Activated T-helper 17 cell treated with anti-CD3 and anti-CD28 coated beads, Interleukin-2, amount 50 U/mL, for 72 hours (primary cell): ENCODE measurements at places on chromosomes 4 and X. TPM values are rescaled to one million over a fixed set of nuclear protein-coding genes. Genes with fewer than 3 reads are reported as not detected.

Gene TMEM47
- total RNA-seq: not detected

Gene XAGE1B
- total RNA-seq: not detected

DNA sequence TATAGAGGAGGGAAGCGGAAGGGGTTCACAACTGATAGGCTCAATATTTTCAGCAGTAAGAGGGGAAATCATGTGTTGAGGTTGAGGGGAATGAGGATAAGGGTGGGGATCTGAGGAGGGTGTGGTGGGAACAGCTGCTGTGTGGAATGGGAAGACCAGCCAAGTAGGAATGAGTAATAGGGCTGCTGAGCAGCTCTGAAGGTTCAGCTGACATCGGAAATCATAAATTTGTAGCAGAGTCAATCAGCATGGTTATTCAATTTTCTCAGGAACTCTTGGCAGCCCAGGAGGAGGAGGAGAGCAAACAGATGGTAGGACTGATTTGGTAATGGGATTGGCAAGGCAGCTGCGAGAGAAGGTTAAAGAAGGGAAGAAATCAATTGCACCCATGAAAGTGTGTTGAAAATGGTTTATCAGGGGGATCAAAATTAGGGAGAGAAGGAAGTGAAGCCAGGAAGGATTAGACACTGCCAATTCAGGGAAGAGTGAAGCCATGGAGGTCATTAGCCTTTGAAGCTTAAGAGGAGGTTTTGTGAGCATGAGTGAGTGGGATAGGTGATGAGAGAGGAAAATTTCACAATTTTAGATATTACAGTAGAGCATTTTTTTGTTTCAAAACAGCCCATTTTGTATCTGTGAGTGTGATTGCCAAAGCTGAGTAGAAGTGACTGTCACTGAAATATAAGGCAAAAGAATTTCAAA is 82.6 kb downstream of the PCDH7 start:
- no peak overlapping the region for H3K27ac ChIP-seq
- no peaks in the 10 kb centered on the region for H3K36me3 ChIP-seq
- H3K27me3 ChIP-seq: no peaks in the 10 kb centered on the region
- H3K4me1 ChIP-seq: no peaks in the 10 kb centered on the region
- no peak for ATAC-seq
- no peak overlapping the region for H3K4me3 ChIP-seq

Gene CYBB
- 0.24 TPM for total RNA-seq

- H3K4me3 ChIP-seq: peak overlapping the region; percentile 99
- ATAC-seq: no peak
- H3K4me1 ChIP-seq: peaks cover 34% of the 10 kb centered on the region
- H3K36me3 ChIP-seq: peaks cover 98% of the 10 kb centered on the region
- no peaks in the 10 kb centered on the region for H3K27me3 ChIP-seq
- H3K27ac ChIP-seq: peak overlapping the region; percentile 100
Measured at GRCh38 chr4:40201898-40202297, 5.1 kb downstream of the RHOH start.

- no peaks in the 10 kb centered on the region for H3K27me3 ChIP-seq
- peaks cover 11% of the 10 kb centered on the region for H3K4me1 ChIP-seq
- no peaks in the 10 kb centered on the region for H3K36me3 ChIP-seq
- no peak for ATAC-seq
Measured at GRCh38 chr4:104969394-104970082, 177.1 kb upstream of the TET2 start.

DNA sequence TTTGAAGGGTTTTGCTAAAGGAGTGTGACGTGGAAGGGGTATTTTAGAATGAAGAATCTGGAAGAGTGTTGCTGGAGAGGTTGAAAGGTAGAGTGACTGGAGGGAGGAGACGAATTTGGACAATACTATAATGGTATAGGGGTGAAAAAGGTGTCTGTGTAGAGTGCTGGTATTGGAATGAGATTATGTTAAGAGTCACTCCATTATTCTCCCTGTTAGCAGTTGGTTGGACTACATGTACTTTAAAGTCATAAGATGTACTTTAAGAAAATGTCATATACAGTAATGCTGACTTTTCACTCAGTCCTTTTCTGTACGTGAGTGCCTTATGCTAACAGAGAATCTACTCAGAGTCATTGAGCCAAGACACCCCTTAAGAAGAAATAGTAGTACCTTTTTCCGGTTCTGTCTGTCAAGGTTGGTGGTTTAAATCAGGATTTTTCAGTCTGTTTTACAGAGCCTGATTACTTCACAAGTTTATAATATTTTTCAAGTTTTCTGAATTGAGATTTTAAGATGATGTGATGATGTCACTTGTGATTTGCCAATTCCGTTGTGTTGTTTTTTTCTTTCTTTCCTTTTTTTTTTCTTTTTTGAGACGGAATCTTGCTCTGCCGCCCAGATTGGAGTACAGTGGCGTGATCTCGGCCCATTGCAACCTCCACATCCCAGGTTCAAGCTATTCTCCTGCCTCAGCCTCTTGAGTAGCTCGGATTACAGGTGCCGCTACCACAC is 56.6 kb downstream of the WWC2 start:
- ATAC-seq: no peak
- H3K27me3 ChIP-seq: no peaks in the 10 kb centered on the region
- H3K36me3 ChIP-seq: no peaks in the 10 kb centered on the region
- H3K4me1 ChIP-seq: peaks cover 3% of the 10 kb centered on the region
- H3K4me3 ChIP-seq: no peak overlapping the region
- no peak overlapping the region for H3K27ac ChIP-seq

- H3K27me3 ChIP-seq: no peaks in the 10 kb centered on the region
- peaks cover 33% of the 10 kb centered on the region for H3K36me3 ChIP-seq
- peak overlapping the region; percentile 99 for H3K27ac ChIP-seq
- H3K4me1 ChIP-seq: peaks cover 4% of the 10 kb centered on the region
Measured at GRCh38 chrX:40175511-40176350, 78.0 kb upstream of the BCOR start.

- H3K4me1 ChIP-seq: peaks cover 6% of the 10 kb centered on the region
- no peaks in the 10 kb centered on the region for H3K36me3 ChIP-seq
- H3K4me3 ChIP-seq: no peak overlapping the region
- no peak overlapping the region for H3K27ac ChIP-seq
- no peaks in the 10 kb centered on the region for H3K27me3 ChIP-seq
Measured at GRCh38 chr4:74311696-74312313, 3.5 kb downstream of the EPGN start.

Gene GRIA3
- not detected for total RNA-seq

Gene HTN1
- total RNA-seq: not detected

GRCh38 chr4:89284020-89284424 is 23.6 kb downstream of the GPRIN3 start:
- H3K27ac ChIP-seq: peak overlapping the region; percentile 100
- no peaks in the 10 kb centered on the region for H3K27me3 ChIP-seq

Gene UGT2B15
- total RNA-seq: not detected

GRCh38 chrX:133702230-133702629 is 283.2 kb downstream of the GPC3 start:
- no peak overlapping the region for H3K4me3 ChIP-seq
- peaks cover 3% of the 10 kb centered on the region for H3K27me3 ChIP-seq
- no peaks in the 10 kb centered on the region for H3K36me3 ChIP-seq
- H3K27ac ChIP-seq: no peak overlapping the region
- ATAC-seq: no peak
- no peaks in the 10 kb centered on the region for H3K4me1 ChIP-seq

DNA sequence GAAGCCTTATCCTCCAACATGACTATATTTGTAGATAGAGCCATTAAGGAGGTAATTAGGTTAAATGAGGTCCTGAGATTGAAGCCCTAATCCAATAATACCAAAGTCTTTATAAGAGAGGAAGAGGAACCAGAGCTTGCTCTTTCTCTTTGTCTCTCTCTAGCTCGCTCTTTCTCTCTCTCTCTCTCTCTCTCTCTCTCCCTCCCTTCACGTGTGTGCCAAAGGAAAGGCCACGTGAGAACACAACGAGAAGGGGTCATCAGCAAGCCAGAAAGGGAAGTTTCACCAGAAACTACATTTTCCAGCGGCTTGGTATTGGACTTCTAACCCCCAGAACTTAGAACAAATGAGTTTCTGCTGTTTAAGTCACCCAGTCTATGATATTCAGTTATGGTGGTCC is 1540.5 kb downstream of the C4orf33 start:
- no peaks in the 10 kb centered on the region for H3K27me3 ChIP-seq
- no peaks in the 10 kb centered on the region for H3K36me3 ChIP-seq
- no peaks in the 10 kb centered on the region for H3K4me1 ChIP-seq
- no peak overlapping the region for H3K4me3 ChIP-seq

DNA sequence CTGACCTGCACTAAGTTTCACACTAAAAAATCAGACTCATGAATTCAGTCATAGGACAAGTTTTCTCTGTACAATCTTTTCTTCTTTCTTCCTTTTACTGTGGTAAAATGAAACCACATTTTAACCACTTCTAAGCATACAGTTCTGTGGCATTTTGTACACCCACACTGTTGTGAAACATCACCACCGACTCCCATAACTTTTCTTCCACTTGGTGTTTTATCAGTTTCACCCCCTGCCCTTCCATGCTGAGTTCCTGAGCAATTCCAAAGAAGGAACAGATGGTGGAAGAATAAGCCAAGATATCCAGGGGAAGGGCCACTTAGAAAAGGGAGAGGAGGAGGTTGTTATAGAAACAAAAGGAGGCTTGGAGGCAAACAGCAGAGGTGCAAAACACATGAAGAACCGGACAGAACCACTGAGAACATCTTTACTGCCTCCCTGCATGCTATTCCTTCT is 22.6 kb downstream of the SLC25A4 start:
- H3K4me3 ChIP-seq: peak overlapping the region; percentile 31
- H3K4me1 ChIP-seq: peaks cover 28% of the 10 kb centered on the region
- peak; percentile 97 for ATAC-seq
- no peaks in the 10 kb centered on the region for H3K27me3 ChIP-seq
- peaks cover 94% of the 10 kb centered on the region for H3K36me3 ChIP-seq

Gene FRMPD4
- total RNA-seq: not detected

Gene RASGEF1B
- 0.61 TPM for total RNA-seq

Gene ART3
- 0.80 TPM for total RNA-seq

DNA sequence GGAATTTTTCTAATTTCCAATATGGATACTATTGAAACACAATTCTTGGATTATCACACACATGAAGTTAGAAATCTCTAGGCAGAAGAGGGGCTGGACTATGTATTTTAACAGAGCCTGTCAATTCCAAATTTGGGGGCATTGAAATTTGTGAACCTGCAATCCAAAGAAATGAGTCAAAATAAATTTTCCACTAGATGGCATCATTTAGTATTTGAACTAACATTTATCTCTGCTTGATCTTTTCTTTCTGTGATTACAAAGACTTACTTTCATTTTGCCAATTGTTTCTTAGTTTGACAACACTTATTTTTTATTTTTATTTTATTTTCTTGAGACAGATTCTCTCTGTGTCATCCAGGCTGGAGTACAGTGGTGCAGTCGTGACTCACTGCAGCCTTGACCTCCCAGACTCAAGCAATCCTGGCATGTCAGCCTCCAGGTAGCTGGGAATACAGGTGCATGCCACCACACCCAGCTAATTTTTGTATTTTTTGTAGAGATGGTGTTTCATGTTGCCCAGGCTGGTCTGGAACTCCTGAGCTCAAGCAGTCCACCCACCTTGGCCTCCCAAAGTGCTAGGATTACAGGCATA is 2.7 kb upstream of the PYURF start:
- H3K27ac ChIP-seq: peak overlapping the region; percentile 46
- H3K4me3 ChIP-seq: no peak overlapping the region
- H3K27me3 ChIP-seq: no peaks in the 10 kb centered on the region
- no peak for ATAC-seq
- H3K4me1 ChIP-seq: peaks cover 16% of the 10 kb centered on the region
- H3K36me3 ChIP-seq: peaks cover 17% of the 10 kb centered on the region

DNA sequence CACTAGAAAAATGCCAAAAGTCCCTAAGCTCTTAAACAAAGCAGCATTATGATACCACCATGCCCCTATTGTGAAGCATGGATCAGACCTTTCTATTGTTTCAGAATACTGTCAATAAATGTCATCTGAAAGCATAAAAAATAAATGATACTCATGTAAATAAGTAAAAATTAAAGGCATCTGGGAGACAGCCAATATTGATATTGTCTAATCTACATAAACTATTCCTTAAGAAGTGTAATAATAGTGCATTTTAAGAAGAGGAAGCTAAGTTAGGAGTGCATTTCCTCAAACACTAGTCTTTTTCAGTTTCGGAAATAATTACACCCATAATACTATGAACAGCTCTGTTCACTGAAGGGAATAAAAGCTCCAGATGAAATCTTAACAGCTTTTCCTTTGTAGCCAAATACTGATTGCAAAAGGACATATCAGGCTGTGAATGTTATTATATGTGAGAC is 181.6 kb downstream of the SPOCK3 start:
- no peaks in the 10 kb centered on the region for H3K4me1 ChIP-seq
- no peak overlapping the region for H3K4me3 ChIP-seq
- no peaks in the 10 kb centered on the region for H3K36me3 ChIP-seq
- no peak overlapping the region for H3K27ac ChIP-seq

DNA sequence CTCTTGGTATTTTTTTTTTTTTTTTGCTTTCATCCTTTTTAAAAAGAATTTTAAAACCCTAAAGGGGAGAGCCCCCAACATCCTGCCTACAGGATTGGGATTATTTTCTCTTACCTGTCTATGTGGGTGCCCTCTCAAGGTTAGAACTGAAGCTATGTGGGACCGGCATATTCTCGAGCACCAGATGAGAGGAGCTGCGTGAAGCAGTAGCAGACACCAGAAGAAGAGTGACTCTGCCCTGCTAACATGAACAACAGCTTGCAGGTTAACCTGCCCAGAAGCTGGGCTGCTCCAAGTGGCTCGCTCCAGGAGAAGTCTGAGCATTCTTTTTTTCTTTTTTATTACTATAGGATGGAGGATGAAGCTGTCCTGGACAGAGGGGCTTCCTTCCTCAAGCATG is 102.6 kb upstream of the SLC4A4 start:
- H3K36me3 ChIP-seq: no peaks in the 10 kb centered on the region
- H3K27me3 ChIP-seq: peaks cover 4% of the 10 kb centered on the region
- no peaks in the 10 kb centered on the region for H3K4me1 ChIP-seq
- no peak overlapping the region for H3K4me3 ChIP-seq
- no peak overlapping the region for H3K27ac ChIP-seq
- ATAC-seq: no peak

Gene FNIP2
- total RNA-seq: 33.4 TPM

Gene VCX3A
- not detected for total RNA-seq

DNA sequence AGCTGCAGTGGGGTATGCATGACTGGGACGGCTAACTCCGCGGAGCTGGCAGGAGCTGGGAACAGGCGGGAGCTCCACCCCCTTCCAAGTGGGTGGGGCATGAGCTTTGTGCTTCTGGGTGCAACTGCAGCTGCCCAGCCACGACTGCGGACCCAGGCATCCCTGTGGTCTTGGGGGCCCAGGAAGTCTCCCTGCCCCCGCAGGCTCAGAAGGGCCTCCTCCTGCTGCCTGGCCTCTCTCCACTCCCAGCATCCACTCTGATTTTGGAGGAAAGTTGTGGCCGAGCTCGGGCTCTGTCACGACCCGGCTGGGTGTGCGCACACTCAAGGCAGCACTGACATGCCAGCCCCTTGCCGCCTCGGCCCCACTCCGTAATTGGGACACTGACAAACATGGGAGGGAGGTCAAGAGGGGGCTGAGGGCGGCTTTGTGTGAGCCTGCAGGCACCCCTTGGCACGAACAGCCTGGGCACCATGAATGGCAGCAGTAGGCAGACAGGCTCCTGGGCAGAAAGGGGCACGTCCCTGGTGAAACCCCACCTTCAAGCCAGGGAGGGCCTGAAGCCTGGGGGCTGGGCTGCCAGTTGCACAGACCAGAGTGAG is 822.6 kb downstream of the GLUD2 start:
- no peaks in the 10 kb centered on the region for H3K27me3 ChIP-seq
- no peaks in the 10 kb centered on the region for H3K4me1 ChIP-seq
- no peak overlapping the region for H3K27ac ChIP-seq
- ATAC-seq: no peak
- H3K36me3 ChIP-seq: no peaks in the 10 kb centered on the region
